Stimulated activated naive CD8-positive, alpha-beta T cell treated with anti-CD3 and anti-CD28 coated beads, Interleukin-15, Interleukin-2, amounts not matched to agents 100 U/mL and 50 U/mL, for 24 hours (primary cell): ENCODE measurements at places on chromosomes 16 and 17.

DNA sequence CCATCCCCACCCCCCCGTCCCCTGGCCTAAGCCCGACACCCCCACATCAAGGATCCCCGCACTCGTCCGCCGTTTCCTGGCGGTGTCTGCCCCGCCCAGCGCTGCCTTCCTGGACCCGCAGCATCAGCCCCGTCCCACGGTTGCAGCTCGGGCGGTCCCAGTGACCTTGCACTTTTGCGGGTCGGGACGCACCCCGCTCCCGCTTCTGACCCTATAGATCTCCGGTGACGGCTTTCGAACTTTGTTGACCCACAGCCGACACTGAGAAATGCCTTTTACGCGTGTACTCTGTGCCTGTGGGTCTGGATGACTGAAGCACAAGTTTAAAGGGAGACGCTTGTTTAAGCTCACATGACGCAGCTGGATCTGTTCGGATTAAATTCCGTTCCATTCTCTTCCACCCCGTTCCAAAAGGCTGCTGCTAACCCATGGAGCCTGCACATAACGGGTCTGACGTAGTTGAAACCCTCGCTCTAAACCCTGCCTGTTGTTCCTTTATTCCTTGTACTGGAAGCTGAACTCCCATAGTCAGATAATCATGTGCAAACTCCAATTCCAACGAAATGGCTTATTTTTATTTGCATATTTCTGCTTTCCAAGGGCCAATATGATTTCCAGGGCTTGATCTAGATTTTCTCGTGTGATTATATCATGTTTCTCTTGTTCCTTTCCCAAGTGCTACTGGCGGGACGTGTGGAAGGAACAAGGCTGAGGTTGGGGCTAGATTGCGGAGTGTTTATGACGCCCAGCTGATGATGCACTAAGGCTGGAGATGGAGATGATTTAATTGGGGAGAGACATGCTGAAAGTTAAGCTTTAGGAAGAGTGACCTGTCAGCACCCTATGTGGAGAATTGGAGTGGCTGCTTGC lies 834 bp downstream of the FLYWCH1 start:
- DNase-seq: peak; percentile 52

DNA sequence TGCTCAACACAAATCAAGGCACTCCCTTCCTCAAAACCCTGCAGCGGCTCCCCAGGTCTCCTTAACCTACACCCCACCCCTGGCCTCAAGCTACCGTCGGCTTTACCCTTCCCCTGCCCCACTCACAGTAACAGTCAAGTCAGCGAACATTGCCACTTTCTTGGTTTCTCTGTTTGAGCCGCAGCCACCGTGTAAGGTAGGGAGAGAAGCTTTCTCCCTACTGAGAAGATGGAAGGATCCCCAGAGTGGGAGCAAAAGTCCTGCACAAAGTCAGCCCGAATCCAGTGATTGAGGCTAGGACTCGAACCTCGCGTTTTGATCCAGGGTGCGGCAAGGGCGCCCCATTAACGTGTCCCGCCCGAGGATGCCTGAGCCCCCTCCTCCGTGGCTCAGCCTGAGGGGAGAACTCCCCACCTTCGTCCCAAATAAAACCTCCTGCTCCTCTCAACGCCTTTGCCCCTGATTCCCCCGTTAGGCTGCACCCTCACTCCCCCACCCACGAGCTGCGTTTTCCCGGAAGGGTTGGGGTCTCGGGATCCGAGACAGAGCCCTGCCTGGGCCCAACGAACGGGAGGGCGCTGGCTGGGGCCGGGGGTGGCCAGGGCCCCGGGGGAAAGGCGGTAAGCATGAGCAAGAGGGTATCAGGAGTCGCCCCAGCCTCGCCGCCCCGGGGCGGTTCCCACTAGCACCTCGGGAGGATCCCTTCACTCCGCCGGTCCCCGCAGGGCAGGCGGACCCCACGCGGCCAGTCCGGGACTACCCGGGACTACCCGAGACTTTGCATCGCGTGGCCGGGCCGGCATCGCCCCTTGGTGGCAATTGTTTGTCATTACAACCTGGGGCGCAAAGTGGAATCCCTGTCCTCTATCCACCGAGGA lies 9.9 kb upstream of the NAGS start:
- DNase-seq: peak; percentile 77

- no peak for DNase-seq
These were observed 11.9 kb upstream of the SP6 start for GRCh38 chr17:47862621-47863440.

DNA sequence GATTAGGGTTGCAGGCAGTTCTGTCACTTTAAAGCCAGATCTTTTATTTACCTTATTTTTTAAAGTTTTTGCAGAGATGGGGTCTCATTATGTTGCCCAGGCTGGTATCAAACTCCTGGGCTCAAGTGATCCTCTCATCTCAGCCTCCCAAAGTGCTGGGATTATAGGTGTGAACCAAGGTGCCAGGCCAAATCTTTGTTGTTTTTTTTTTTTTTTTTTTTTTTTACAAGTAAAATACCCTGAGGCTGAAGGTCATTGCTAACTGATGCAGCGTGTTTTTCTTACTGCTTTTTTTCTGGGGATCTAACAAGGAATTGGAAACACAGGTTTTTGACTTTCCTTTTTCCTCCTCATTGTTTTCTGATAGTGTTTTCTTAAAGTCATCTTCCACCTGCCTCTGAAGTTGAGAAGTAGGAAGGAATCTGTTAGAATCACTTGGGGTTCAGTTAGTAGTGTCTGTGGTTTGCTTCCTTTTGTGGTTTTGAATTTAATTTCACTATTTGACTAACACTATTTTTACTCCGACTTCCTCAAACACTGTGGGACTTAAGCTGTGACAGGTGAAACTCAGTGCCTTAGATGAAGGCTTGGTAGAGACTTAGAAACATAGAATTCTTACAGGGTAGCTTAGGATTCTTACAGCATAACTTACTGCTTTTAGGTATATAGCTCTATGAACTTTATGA lies 22.2 kb downstream of the CLTC start:
- DNase-seq: no peak
